ENCODE measurements at places on chromosomes 6 and 20.

- DNase-seq, result no peak
Measured at GRCh38 chr6:39444479-39445019, 122.0 kb upstream of the KCNK16 start.

DNA sequence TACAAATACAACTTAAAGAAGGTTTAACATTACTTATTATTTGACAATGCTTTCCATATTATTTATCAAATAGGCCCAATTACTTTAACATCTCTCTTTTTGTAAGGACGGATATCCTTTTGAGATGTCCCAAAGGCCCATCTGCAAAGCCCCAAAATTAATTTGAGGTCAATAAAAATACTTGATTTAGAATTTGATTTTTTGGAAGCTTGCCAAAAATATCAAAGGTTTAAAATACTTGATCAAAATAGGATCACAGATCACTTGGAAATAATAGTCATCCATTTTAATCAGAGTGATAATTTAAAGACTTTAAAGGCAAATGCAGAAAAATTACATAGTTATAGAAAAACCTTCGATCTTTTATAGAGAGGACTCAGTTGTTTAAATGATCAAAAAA, 8.1 kb downstream of the C6orf58 start:
- DNase-seq, result no peak

DNA sequence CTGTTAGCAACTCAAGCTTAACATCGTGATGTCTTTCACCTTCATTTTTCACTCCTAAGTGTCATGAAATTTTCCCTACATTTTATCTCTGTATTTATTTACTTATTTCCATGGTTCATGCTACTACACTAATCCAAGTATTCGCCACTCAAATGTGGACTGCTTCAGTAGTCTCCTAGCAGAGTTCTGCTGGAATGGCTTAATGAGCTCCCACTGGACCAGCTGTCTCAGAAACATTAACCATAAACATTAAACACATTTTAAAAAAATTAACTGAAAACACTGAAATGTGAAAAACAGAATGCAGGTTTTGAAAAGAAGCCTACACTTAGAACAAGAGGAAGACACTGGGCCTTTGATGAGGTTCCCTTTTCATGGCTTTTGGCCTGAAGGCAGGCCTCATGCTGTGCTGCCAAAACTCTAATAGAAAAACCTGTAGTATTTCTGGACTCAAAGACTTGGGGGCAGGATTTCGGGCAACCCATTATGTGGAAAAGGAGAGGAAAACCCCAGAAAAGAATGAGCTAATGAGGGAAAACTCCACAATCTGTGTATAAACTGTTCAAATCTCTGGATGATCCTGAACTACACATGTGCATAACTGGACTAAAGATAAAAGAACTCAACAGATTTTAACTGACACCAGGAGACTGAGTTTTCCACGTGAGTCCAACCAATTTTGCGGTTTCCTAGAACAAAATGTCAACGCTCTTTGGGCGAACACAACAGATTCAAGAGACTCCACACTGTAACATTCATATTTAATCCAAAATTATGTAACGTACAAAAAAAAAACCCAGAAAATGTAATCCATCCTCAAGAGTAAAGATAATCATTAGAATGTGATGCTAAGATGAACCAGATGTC, 33.0 kb downstream of the SAMD3 start:
- DNase-seq, result no peak

DNA sequence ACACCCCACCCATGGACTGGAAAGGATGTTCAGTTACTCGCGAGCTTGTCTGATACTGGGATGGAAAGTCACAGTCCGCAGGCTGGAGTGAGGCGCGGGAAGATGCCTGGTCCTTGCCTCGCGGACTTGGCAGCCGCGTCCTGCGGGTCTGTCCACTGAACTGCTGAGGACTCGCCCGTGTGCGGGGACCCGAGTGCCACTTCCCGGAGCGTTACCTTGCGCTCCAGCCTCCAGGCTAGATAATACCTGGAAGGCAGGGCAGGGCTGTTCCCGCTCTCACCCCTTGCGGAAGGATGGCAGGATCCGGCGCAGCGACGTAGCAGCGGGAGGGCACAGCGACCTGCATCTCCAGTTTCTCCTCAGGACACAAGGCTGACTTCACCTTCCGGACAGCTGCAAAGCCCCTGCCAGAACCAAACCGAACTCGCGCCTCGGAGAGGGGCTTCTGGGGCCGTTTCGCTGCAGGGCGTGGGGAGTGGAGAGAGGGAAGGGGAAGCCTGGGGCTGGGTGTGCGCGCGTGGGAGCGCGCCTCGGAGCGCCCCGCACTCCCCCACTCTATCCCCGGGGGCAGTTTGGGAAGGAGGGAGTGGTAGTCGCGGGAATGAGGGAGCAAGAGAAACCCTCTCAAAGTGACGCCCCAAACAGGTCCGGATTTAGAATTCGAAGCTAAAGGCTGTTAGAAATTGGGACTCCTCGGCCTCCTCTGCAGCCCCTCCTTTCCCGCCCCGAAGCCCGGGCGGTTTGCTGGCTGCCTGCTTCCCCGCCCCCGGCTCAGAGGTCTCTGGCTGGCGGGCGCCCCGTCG, at the start of gene KCNQ5:
TSS of gene KCNQ5 (plus strand) at position 774 of the 803 bp plus-strand sequence.
- DNase-seq, result peak; percentile 36

- no peak for DNase-seq
Measured at GRCh38 chr6:10404799-10405512, 9.9 kb downstream of the TFAP2A start.

- DNase-seq, result peak; percentile 36
Measured at GRCh38 chr20:45890077-45890984, 677 bp downstream of the NEURL2 start.

DNA sequence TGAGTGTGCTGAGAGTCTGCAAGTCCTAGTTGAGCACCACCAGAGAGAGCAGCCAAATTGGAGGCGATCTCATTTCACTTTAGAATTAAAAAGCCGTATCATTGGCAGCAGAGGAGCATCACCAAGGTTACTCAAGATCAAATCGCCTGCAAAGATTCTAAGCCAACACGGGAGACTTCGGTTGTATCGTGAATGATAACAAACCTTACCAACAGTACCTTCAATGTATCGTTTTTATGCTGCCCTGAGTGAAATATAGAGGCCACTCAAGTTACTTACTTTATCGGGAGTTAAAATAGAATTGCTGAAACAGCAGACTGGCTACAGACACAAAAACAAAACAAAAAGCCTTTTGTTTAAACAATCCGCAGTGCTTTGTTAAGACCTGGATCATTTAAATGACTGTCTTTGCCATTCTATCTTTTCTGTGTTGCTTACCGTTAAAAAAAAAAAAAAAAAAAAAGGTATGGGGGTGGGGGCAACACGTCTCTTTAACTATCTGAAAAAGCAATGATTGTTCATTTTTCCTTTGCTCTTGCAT, 14.2 kb downstream of the NHSL1 start:
- DNase-seq, result no peak

- no peak for DNase-seq
Measured at GRCh38 chr20:52936351-52937340, 35.5 kb upstream of the TSHZ2 start.

DNA sequence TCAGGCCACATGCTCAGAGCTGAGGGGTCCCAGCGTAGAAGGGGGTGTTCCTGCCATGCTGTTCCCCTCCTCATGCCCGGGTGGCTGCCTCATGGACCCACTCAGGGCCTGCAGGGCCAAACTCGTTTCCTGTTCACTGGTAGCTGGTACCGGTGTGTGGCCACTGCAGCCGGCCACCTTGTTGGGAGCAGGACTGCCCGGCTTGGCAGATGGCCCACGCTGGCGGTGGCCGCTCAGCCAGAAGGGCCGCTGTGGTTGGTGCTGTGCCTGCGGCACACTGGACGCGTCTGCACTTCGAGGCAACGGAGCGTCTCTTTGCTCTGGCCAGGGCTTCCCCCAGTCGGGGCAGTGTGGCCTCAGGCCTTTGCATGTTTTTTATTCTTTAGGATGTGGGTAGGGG, 10.0 kb upstream of the COL20A1 start:
- no peak for DNase-seq

DNA sequence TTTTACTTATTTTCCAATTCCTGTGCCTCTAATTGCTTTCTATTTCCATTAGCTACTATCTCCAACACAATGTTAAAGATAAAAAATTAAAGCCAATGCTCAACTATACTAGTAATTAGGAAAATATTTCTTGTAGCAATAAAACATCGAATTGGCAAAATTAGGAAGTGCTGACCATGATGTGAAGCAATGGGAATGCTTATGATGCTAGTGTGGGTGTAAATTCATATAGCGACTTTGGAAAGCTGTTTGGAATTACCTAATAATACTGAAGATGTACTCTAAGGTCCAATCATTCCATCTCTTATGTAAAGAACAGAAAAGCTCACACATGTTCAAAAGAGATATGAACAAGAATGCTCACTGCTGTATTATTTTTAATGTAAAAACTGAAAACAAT, 78.2 kb downstream of the UBE3D start:
- no peak for DNase-seq

DNA sequence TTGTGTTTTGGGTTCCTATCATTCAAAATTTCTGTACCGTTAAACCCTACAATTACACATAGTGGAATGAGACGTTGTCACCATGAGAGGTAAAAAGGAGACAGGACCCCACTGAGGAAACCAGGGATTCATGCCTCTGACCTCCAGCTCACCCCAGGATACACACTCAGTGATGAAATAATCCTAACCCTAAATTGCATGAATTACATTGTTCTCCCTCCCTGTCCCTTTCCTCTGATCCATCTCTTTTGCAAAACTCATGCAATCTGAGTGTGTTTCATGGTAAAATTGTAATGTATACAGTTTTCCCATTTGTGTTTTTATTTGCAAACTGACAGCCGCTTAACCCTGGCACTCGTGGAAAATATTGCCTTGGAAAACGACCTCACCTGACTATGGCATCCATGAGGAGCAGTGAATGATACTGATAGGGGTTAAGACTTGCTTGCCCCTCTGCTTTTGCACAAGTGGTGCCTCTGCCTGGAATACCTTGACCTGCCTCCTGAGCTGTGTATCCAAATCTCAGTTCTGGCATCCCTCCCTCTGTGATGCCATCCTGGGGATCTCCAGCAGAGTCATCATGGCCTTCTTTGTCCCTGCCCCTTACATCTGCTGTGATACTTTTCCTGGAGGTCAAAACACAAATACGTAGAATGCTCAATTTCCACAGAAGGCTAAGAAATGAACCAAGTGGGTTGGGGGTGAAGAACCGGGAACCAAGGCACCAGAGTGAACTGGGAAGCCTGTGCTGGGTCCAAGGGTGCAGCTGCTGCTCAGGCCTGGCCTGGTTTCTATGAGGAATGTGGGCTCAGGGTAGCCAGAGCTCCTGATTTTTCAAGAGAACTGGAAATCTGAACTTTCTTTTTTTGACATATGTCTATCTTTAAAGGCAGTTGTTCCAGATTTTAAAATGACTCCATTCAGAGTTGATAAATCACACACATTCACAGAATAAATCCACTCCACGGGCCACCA, 211.6 kb upstream of the ZNF217 start:
- DNase-seq, result no peak

- no peak for DNase-seq
Measured at GRCh38 chr6:153101461-153101860, 29.6 kb downstream of the RGS17 start.

- DNase-seq, result no peak
Measured at GRCh38 chr6:2866171-2866846, 24.6 kb upstream of the SERPINB1 start.

- DNase-seq, result no peak
Measured at GRCh38 chr6:40543146-40543545, 44.0 kb downstream of the LRFN2 start.

- no peak for DNase-seq
Measured at GRCh38 chr20:11117808-11118528, 444.2 kb upstream of the JAG1 start.

DNA sequence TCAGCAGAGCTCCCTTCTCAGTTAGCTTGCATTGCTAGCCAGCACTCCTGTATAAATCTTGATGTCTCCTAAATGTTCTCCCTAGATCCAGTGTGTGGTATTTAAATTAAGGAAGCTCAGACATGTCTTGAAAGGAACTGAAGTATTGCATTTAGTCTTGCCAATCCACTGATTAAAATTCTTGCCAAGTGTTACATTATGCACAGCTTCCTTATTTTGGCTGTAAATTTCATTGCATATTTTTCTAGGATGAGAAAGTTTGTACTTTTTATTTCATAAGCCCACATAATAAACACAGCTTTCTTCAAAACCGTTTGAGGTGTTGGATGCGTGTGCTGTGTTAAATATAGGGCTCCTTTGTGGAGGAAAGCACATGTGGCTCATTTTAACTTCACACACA, 329.8 kb upstream of the FLRT3 start:
- no peak for DNase-seq

GRCh38 chr6:113697632-113698410, 159.3 kb upstream of the MARCKS start:
- no peak for DNase-seq

DNA sequence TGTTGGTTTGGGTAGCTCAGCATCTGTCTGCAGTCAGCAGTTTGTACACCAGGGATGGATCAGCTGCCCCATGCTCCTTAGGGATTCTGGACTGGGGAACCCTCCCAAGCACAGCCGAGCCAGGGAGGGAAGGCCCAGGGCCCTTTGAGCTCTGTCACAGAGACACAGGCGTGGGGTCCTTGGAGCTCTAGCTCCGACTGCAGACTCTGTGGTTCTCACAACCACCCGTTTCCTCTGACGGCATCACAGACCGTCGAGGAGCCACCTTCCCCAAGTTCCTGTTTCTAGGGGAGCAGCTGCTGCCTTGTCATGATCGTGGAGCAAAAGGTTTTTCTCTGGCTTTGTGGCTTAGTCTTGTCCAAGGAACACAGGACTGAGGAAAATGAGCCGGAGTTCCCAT, at the start of gene SLA2:
TSS of gene SLA2 (minus strand) at position 199 of the 400 bp plus-strand sequence. CDS start 4,861 bp downstream, outside the sequence.
- peak; percentile 40 for DNase-seq

DNA sequence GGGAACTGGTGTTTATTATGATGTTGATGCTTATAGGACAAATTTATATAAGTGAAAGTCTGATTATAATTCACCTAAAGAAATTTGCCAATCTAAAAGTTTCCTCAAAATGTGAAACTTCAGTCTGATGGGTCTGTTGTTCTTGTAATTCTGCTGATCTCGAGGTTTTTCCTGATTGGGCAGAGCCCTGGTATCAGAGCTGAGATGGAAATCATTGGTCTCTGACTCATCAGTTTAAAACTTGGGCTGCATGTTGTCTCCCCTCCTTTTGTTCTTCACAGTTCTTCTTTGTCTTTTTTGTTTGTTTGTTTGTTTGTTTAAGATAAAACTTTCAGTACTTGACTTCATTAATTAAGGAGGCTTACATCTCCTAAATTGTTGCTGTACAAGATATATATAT, 5.9 kb downstream of the SMAP1 start:
- no peak for DNase-seq

- DNase-seq, result no peak
Measured at GRCh38 chr20:49320460-49320859, 42.6 kb upstream of the ZNFX1 start.

GRCh38 chr6:1191141-1191630, 120.7 kb upstream of the FOXQ1 start:
- no peak for DNase-seq

- no peak for DNase-seq
Measured at GRCh38 chr20:6811262-6812035, 44.0 kb downstream of the BMP2 start.

GRCh38 chr6:126002755-126003679, 16.7 kb downstream of the TRMT11 start:
- DNase-seq, result no peak

Data from germinal center (tissue), 1 donor.